Kasumi-1 (cell line): ENCODE measurements at places on chromosomes 4 and X.

DNA sequence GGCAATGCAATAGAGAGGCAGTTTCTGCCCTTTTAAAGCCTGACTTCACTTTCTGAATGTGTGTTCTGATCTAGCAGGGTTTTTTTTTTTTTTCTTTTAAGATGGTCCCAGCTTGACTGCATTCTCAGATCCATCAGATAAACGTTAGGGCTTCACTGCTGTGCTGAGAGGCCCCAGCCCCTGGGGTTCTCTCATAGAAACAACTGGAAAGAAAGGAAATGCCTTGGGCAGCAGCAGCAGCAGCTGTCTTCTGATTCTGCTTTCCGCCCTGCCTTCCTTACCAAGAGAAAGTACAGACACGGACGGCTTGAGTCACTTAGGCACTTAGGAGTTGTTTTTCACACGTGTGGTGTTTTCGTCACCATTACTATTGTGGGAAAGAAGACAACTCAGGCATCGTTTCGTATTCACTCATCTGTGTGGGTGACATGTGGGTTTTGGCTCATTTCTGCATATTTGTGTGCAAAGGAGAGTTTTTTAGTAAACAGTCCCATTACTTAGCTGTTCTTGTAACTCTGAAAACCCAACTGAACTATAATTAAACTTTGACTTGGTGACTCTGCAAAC is 172.0 kb downstream of the PTTG2 start:
- no peak for DNase-seq

GRCh38 chrX:110877326-110877725 is 81.7 kb upstream of the CHRDL1 start:
- no peak for DNase-seq

- no peak for DNase-seq
Measured at GRCh38 chr4:110781944-110782343, 159.1 kb upstream of the PITX2 start.

DNA sequence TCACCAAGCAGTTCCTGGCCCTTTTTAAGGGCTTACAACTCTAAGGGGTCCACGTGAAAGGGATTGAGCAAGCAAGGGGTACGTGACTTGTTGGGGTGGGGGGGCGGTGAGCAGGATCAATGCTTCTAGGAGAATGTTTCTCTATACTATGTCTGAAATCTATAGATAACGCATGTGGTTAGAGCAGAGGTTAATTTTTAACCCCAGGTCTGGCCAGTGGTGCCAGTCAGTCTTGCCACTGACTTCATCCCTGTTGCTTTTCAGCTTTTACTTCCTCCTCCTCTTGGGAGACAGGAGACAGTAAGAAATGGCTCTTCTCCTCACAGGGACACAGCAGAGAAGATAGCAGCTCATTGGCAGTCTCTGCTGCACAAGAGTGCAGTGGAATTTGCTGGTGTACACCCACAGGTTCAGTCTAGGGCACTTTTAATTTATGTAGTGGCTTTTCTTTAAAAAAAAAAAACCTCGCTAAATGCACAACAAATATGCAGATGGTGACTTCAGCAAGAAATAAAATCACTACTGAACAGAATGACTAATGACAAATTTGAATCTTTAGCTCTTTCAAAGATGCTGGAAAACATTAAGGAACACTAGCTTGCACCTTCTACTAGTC is 190.5 kb downstream of the CCNG2 start:
- no peak for DNase-seq

DNA sequence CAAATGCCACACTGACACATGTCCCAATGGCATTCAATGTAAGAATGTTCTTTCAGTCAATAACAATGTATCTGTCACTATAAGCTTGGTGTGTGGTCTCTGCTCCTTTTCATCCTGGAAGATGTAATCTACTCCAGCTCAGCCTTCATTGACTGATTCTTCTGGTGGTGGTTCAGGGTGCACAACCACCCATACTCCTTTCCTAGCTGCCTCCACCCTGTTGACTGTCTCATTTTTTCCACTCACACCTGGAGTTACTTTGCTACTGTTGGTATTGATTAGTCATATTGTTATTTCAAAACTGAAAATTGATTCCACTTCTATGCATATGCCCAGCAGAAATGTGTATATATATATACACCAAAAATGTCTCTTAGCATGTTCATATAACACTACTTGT is 140.5 kb downstream of the ASB9 start:
- no peak for DNase-seq

DNA sequence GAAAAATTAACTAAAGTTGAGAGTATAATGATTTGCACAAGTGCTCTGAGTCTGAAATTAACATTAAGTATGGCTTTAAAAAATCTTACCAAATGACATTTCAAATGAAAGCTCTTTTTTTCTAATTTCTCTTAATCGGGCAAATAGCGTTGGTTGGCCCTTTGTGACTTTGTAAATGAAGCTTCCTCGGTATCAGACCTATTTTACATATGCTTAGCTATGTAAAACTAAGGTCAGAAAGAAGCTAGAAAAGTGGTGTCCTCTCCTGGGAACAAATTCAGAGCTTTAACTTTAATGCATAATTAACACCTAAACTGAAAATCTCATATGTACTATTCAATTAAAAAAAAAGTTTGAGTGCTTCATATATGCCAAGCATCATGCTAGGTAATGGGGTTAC is 62.7 kb downstream of the N4BP2 start:
- DNase-seq, result no peak

- no peak for DNase-seq
Measured at GRCh38 chr4:145199051-145199716, 18.8 kb upstream of the OTUD4 start.

DNA sequence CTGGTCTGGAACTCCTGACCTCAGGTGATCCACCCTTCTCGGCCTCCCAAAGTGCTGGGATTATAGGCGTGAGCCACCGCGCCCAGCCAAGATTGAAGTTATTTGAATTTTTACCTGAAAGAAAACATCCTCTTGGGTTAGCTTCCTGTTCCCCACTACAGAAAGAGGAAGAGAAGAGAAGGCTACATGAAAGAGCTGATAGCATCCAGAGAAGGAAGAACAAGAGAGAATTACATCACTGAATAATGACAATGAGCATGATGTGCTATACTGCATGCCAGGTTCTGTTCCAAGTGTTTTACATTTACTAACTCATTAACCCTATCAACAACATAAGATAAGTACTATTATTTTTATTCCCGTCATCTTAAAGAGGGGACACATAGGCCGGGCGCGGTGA is 11.5 kb upstream of the TBC1D1 start:
- peak; percentile 55 for DNase-seq

DNA sequence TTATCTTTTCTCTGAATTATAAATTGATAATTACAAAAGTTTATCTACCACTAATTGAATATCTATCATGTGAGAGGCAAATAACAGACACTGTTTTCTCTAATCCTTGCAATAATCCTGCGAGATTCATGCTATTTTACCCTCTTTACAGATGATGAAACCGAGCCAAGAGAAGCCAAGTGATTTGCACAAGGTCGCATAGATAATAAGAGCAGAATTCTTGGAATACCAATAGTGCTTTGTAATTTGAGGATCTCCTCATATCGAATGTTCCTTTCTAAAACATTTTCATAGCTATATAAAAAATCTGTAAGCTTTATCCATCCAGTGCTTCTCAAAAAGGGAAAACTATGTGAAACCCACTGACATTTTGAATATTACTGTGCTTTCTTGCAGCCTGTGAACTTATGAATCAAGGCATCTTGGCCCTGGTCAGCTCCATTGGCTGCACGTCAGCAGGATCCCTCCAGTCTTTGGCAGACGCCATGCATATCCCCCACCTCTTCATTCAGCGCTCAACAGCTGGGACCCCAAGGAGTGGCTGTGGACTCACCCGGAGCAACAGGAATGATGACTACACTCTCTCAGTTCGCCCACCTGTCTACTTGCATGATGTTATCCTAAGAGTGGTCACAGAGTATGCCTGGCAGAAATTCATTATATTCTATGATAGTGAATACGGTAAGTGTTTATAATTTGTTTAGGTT is 743.8 kb upstream of the ATOH1 start:
- DNase-seq, result no peak

DNA sequence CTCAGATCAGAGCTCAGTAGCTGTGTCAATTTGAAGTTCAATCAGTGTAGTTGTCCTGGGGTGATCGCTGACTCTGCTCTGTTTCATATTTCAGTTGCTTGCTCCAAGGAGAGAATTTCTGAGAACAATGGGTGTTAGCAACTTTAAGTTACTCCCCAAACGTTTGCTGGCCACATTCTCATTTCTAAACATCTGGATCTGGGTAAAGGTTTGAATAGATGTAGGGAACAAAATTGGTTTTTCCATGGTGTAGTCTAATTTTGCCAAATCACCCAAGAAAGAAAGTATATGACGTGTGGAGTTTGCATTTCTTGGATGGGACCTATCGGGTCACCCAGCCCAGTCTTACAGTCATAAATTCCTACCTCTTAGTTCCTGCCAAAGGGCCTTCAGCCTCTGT is 103.7 kb downstream of the AKAP4 start:
- no peak for DNase-seq

- DNase-seq, result no peak
Measured at GRCh38 chrX:30364229-30364628, 55.0 kb upstream of the NR0B1 start.

DNA sequence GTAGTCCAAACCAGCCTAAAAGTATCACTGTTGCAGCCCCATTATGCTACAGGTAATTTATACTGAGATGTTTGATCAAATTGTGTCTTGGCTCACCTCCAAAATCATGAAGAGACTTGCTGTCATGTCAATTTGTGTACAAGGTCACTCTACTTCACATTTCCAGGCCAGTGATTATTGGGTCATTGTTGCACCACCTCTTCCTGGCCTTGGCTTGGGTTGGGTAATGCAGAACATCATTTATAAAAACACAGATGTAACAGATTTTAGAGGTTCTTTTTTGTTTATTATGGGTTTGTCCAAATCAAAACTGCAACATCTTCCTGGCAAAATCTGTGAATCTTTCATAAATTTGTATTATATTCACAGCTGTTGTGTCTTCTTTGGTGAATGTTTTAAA is 459.5 kb downstream of the ANKRD50 start:
- DNase-seq, result no peak

DNA sequence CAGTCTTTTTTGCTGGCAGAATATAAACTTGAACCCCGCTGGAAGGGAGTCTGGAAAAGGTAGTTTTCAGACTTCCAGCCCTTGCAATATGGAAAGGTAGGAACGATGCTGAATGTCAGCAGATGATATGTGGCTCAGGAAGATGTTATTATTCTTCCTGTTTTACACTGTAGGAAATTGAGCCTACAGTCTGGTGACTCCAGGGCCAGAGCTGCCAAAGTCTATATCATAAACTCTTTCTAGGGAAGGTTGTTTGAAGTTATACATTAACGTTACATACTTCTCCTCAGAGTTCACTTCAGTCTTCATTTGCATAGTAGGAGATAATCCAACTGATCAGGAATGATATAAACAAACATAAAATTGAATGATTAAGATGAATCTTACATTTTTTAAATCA is 141.3 kb downstream of the FAT4 start:
- DNase-seq, result no peak
